RPMI7951 (cell line): ENCODE measurements at places on chromosomes 7 and 10. TPM values are rescaled to one million over a fixed set of nuclear protein-coding genes. Genes with fewer than 3 reads are reported as not detected.

GPR26 gene
- total RNA-seq = under 0.01 TPM in 2 replicates

GRCh38 chr10:122424059-122424458 lies 30.4 kb upstream of the ARMS2 start:
- DNase-seq = no peak

- no peak for DNase-seq
These were observed 110.8 kb downstream of the IQUB start for GRCh38 chr7:123423622-123424021.

IL2RA gene
- not detected in 2 replicates for total RNA-seq

DNA sequence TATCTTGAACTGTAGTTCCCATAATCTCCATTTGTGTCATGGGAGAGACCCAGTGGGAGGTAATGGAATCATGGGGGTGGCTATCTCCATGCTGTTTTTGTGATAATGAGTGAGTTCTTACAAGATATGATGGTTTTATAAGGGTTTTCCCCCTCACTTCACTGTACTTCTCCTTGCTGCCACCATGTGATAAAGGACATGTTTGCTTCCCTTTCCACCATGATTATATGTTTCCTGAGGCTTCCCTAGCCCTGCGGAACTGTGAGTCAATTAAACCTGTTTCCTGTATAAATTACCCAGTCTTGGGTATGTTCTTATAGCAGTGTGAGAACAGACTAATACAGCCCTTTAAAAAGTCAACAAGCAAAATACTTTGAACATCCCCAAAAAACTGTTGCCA lies 427.7 kb downstream of the HTR7 start:
- DNase-seq = no peak

- DNase-seq = no peak
These were observed 193.2 kb downstream of the LRMDA start for GRCh38 chr10:75624638-75625037.

DNA sequence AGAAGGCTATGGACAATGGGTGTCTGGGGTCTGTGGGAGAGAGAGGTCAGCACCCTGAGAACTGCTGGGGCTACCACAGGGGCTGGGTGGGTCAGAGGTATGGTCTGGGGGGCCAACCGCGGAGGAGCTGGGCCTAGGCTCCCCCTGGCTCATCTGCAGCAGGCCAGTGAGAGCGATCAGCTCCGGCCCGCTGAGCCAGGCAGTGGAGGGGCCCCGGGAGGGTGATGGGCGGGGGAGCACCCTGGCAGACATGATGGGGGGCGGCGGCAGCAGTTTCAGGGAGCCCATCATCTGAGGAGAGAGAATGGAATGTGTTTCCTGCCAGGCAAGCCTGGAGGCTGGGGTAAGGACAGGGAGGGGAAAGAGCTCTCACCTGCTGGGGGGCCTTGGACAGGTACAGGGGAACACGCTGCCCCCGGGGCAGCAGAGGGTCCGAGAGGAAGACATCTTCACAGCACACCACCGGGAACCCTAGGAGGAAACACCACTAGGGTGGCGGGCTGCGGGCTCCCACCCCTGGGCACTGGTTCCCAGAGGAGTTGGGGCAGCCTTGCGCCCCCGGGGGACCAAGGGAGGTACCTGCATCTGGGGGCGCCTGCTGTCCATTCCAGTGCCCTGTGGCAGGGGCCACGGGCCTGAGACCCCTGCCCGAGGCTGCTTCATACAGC lies 1.3 kb downstream of the SAP25 start:
- no peak for DNase-seq
